ENCODE measurements at places on chromosomes 3 and 15. TPM values are rescaled to one million over a fixed set of nuclear protein-coding genes. Genes with fewer than 3 reads are reported as not detected.

VILL gene
- not detected for total RNA-seq

C15orf61 gene
- total RNA-seq = 2.4 TPM

- DNase-seq = peak; percentile 5
Measured at GRCh38 chr3:100737334-100737733, 28.0 kb downstream of the TFG start.

GRCh38 chr3:169541528-169541927 lies 122.0 kb downstream of the MECOM start:
- DNase-seq = no peak

GRCh38 chr15:28994831-28995596 lies 109.2 kb downstream of the APBA2 start:
- no peak for DNase-seq

DNA sequence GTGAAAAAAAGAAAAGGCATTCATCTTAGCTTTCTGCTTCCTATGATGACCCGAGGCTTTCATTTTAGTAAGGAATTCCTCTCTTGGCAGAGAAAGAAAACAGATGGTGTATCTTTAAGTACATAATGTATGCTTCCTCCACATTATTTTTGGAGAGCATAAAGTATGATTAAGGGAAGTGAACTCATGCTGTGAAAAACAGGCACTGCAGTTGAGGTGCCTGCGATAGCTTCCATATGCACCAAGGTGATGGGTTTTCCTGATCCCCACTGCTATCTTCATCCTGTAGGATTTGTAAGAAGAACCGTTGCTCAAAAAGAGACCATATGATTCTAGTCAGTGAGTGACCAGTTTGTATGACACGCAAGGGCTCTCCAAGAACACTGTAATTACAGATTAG lies 411.5 kb upstream of the MCTP2 start:
- no peak for DNase-seq

- DNase-seq = no peak
Measured at GRCh38 chr15:40944510-40945296, 8.6 kb upstream of the CHAC1 start.

GRCh38 chr3:40930131-40930538 lies 269.2 kb upstream of the CTNNB1 start:
- DNase-seq = no peak

GRCh38 chr15:86001200-86001599 lies 78.5 kb upstream of the AGBL1 start:
- DNase-seq = peak; percentile 62

DNA sequence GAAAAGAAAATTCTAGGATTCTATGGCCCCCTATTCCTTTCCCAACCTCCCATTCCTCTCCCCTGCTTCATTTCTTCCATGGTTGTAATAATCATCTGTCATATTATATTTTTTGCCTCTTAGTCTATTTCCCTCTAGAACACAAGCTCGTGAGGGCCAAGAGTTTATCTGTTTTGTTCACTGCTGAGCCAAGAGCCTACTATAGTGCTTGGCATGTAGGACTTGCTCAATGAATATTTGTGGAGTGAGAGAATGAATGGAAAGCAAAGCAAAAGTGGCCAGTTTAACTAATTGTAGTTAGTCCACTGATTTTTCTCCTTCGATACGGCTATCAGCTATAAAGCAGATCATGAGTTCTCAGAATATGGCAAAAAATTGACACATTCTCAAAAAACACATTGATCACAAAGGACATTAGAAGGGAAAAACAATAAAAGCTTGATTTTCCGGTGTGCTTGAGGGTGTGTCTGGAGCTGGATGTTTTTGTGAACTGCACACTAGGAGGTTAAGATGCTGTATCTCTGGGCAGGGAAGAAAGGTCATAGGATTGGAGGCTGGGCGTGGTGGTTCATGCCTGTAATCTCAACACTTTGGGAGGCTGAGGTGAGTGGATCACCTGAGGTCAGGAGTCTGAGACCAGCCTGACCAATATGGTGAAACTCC lies 25.0 kb upstream of the CTSH start:
- DNase-seq = no peak

GRCh38 chr3:143535994-143536784 lies 312.1 kb downstream of the SLC9A9 start:
- no peak for DNase-seq

DNA sequence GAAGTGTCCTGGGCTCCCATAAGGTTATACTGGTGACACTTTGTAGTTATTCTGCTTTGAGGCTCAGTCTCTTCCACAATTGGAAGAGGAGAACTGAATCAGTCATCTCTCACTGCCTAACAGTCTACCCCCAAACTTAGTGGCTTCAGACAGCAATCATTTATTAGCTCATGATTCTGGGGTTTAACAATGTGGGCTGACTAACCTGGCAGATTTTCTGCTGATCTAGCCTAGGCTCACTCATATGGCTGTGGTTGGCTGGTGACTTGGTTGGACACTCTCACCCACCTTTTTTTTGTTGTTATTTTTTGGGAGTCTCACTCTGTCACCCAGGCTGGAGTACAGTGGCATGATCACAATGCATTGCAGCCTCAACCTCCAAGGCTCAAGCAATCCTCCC lies 7.1 kb downstream of the GPD1L start:
- DNase-seq = no peak

- no peak for DNase-seq
Measured at GRCh38 chr15:80415358-80415670, 11.1 kb downstream of the ARNT2 start.

- no peak for DNase-seq
Measured at GRCh38 chr15:71133747-71134472, 18.6 kb downstream of the THSD4 start.
